Common myeloid progenitor, CD34-positive (primary cell): ENCODE measurements at places on chromosomes 11 and 22.
A peak's percentile ranks its signal among the peaks of the same experiment; 100 is the strongest.

GRCh38 chr11:23673366-23673765 lies 813.1 kb upstream of the CCDC179 start:
- no peak for DNase-seq

GRCh38 chr11:128841461-128842072 lies 25.5 kb downstream of the KCNJ1 start:
- DNase-seq = no peak

DNA sequence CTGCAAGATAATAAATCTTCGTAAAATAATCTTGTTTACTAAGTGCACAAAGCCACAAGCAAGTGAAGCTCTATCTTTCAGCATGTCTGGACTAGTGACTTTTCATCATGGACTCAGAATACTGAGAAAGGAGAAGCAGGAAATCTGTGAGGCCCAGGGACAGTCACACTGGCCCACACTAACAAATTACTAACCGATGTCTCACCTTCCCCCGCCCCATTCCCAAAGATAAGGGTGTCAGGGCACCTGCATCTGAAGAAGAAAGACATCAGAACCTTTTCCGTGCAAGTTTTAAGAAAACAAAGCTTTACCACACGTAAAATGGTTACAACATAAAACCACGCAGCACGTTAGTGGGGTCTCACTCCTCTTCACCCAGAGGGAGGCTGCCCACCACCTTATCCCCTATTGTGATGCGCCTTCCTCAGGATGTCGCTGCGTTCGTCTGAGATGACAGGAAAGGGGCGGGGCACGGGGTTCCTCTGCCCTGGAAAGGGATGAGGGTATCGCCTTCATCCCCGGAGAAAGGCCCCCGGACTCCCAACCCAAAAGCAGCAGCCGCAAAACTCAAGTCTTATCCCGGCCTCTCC lies 616 bp downstream of the BTBD10 start:
- DNase-seq = peak; percentile 35

GRCh38 chr11:109426442-109427240 lies 4.7 kb downstream of the C11orf87 start:
- no peak for DNase-seq

DNA sequence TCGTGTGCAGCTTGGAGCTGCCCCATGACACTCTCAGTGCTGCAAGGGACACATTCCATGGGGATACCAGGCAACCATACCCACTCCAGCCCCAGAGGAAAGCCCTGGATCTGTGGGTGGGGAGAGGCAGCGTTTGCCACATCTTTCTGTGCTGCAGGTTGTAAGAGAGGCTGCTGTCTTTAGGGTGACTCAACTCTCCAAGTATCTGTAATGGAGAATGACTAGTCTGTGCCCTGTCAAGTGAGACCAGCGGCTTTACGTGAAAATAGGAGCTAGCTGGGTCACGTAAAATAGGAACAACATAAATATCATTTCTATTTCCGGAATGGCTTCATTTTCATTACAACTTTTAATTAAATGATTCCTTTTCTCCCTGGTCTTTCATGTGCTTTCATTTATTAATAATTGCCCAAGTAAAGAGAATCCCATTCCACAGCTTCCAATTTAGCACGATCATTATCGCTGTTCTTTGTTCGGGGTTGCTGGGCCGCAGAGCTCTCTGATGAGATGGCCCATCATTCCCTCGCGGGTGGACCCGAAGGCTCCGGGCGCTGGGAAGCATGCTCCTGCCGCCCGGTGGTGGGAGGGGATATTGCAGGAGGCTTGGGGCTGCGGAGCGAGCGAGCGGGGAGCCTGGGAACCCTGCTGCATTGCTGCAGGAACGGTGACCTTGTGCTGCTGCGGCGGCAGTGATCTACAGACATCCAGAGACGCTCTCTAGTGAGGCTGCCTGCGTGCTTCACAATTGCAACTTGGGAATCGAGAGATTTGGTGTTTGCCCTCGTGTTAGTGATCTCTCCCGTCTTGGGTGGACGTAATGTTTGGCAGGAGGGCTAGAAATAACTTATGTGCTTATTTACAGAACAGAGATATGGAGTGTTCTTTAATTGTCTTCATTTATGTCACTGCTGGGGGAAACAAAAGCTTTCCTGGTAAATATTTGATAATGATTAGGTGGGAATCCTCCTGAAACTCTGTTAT lies 10.6 kb downstream of the SLC6A5 start:
- peak; percentile 58 for DNase-seq

DNA sequence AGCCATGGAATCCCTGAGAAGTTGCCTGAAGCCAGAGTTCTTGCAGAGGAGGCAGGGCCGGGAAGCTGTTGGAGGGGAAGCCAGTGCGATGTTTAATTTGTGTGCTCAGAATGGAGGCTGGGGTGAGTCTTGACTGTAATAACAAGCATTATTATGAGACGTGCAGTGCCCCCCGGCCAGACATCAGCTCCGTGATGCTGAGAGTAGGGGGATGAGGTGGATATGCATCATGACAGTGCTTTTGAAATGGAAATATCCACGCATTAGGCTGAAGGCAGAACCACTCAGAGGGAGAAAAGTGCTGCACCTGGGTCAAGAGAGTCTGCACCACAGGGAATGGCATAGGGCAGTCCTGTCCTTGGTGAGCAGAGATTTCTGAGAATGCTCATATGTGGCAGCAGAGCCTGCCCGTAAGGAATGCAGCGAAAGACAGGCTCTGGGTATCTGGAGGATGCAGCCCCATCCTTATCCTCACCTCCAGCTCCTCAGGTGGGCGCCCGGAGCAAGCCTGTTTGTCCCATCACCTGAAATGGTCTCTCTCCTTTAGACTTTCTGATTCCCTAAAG lies 37.6 kb upstream of the SEZ6L start:
- no peak for DNase-seq

- no peak for DNase-seq
Observed at GRCh38 chr11:129446572-129446971, 70.9 kb downstream of the BARX2 start.
